ENCODE measurements at places on chromosomes 5 and 9. TPM values are rescaled to one million over a fixed set of nuclear protein-coding genes. Genes with fewer than 3 reads are reported as not detected.

AFAP1L1 gene
- not detected for total RNA-seq

FPGS gene
- total RNA-seq, result 137 TPM

GABRB2 gene
- 0.05 TPM for total RNA-seq

EGFL7 gene
- total RNA-seq, result 0.34 TPM

DOCK8 gene
- total RNA-seq, result 288 TPM

SPRY4 gene
- not detected for total RNA-seq

MLANA gene
- total RNA-seq, result not detected

NTNG2 gene
- total RNA-seq, result 6.6 TPM

GRCh38 chr5:17228821-17229291, 11.4 kb downstream of the BASP1 start:
- no peak for DNase-seq

DNA sequence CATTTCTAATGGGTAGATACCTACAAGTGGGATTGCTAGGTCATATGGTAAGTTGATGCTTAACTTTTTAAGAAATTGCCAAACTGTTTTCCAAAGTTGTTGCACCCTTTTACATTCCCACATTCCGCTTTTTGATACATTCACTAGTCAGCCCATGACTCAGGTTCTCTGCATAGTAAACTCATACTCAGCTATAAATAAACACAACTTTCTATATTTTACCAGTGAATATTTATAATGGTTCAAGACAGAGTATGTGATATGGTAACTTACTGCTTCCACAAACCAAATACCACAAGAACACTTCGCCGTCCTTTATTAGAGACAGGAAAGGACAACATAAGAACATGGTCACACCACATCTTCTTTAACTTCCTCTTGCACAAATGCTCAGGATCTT, 54.0 kb downstream of the PLPP1 start:
- no peak for DNase-seq

- no peak for DNase-seq
Measured at GRCh38 chr5:149811453-149811852, 81.3 kb downstream of the PPARGC1B start.

DNA sequence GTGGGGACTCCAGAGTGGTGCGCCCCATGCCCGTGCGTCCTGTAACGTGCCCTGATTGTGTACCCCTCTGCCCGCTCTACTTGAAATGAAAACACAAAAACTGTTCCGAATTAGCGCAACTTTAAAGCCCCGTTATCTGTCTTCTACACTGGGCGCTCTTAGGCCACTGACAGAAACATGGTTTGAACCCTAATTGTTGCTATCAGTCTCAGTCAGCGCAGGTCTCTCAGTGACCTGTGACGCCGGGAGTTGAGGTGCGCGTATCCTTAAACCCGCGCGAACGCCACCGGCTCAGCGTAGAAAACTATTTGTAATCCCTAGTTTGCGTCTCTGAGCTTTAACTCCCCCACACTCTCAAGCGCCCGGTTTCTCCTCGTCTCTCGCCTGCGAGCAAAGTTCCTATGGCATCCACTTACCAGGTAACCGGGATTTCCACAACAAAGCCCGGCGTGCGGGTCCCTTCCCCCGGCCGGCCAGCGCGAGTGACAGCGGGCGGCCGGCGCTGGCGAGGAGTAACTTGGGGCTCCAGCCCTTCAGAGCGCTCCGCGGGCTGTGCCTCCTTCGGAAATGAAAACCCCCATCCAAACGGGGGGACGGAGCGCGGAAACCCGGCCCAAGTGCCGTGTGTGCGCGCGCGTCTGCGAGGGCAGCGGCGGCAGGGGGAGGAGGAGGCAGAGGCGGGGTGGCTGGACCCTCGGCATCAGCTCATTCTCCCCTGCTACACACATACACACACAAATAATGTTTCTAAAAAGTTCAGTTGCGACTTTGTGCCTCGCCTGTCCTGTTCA, 668 bp downstream of the GLIS3 start:
- DNase-seq, result peak; percentile 10

- DNase-seq, result no peak
Measured at GRCh38 chr5:83145241-83145640, 67.9 kb downstream of the XRCC4 start.

DNA sequence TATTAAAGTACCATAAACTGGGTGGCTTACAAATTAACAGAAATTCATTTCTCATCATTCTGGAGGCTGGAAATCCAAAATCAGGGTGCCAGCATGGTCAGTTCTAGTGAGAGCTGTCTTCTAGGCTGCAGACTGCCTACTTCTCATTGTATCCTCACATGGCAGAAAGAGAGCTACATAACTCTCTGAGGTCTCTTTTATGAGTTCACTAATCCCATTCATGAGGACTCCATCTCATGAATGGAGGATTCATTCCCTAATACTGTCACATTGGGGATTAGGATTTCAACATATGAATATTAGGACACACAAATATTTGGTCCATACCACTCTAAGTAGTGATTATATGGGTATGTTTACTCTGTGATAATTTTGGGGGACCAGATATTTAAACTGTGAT, 84.0 kb downstream of the ERP44 start:
- DNase-seq, result no peak

DNA sequence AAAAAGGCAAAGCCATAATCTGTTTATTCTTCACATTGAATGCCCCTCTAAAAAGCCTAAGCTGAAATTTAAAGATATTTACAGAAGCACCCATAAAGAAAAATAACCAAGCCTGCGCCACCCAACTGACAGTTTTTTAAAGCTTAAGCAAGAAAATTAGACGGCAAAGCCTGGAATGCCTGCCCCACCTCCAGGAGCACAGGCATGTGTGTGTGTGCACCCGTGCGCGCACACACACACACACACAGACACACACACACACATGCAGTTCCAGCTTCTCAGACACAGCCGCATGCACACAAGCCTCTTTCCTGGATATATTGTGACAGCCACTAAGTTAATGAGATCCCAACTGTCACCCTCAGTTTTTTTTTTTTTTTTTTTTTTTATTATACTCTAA, 88.2 kb downstream of the FRMD3 start:
- no peak for DNase-seq

DNA sequence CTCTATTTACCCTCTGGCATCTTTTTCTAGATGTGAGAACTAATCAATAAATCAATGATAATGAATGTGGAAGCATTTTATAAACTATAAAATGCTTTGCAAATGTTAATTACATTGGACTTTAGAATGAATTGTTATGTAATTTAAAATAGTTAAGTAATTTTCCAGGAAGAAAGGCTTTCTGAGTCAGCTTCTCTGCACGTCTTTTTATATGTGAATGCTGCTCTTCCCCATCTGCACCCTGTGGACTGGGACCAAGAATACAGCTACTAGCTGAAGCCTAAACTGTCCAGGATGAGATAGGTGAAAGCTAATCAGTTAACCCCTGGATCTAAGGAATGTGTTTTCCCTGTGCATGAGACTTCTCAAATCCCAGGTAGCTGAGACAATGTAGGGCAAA, 292.9 kb downstream of the NR3C1 start:
- DNase-seq, result no peak

DNA sequence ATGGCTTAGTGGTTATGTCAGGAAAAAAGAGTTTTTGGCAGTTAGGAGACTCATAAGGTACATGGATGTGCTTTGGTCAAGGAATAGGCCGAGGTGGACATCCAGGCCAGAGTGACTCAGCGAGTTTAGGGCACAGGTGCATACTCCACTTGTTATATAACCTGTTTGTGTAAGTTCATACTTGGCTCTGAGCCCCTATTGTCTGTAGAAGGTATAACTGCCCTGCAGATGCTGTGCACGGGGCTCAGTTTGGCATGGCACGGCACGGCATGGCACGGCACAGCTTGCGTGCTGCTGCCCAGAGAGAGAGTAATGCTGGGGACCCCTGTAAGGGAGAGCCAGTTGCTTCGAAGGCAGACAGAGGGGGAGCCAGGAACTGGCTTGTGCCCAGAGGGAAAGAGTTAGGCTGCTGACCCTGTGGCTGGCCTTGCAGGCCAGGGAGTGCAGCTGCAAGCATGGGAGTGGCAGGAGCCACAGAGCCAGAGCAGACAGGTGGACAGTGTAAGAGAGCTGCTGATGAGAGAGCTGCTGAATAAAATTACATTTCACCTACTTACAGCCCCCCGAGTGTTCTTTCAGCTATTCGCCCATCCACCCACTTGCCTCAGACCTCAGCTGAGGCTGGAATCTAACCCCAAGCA, 32.2 kb downstream of the GCNT4 start:
- no peak for DNase-seq

DNA sequence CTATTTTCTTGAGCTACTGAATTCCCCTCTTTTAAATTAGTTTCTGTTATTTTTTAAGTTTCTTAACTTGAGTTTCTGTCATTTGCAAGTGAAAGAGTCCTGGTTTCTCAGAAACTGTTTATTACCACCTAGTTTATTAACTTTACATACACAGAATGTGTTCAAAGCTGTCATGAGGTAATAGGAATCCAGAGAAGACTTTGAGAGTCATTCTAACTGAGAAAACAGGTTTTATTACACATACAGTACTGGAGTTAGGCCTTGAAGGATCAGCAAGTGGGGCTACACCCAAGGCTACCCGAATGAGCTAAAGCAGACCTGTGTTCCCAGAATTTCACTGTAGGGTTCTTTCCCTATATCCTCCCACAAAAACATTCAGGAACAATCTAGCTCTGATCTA, 33.1 kb downstream of the FAM114A2 start:
- no peak for DNase-seq

GRCh38 chr9:7130266-7130820, 372.6 kb downstream of the KDM4C start:
- DNase-seq, result no peak

DNA sequence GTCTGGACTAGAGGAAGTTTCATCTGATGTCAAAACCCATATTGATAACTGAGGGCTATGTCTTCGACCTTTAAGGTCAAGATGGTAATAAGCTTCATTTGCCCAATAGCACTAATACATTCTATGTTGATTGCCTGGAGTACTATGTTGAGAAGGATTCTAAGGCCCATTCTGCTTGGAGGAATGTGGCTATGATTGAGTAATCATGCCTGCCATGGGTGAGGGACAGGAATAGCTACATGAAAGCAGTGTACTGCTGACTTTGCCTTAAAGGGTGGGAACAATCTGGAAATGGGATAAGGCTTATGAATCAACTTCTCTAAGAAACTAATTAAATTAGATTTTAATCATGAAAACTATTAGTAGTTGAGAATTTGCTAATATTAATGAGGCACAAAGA, 13.6 kb downstream of the NNT start:
- DNase-seq, result no peak

GRCh38 chr5:76202182-76202581, 119.0 kb downstream of the SV2C start:
- no peak for DNase-seq

- DNase-seq, result peak; percentile 5
Measured at GRCh38 chr5:102815540-102816332, 60.6 kb downstream of the PAM start.

DNA sequence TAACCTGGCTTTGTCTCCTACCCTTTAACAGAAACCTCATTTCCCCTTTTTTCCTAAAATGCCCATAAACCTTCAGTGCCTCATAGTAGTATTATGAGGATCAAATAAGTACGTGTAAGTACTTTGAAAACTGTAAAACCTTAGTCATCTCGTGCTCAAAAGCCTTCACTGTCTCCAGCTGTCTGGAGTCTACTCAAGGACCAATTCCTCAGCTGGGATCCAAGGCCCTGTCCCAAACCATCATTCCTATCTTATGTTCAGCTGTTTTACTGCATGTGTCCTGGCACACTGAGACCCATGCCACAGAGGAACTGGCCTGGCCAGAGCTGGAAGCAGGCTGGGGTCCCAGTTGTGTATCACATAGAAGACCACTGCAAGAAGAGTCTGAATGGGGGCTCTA, 15.9 kb downstream of the ADAMTSL1 start:
- no peak for DNase-seq

DNA sequence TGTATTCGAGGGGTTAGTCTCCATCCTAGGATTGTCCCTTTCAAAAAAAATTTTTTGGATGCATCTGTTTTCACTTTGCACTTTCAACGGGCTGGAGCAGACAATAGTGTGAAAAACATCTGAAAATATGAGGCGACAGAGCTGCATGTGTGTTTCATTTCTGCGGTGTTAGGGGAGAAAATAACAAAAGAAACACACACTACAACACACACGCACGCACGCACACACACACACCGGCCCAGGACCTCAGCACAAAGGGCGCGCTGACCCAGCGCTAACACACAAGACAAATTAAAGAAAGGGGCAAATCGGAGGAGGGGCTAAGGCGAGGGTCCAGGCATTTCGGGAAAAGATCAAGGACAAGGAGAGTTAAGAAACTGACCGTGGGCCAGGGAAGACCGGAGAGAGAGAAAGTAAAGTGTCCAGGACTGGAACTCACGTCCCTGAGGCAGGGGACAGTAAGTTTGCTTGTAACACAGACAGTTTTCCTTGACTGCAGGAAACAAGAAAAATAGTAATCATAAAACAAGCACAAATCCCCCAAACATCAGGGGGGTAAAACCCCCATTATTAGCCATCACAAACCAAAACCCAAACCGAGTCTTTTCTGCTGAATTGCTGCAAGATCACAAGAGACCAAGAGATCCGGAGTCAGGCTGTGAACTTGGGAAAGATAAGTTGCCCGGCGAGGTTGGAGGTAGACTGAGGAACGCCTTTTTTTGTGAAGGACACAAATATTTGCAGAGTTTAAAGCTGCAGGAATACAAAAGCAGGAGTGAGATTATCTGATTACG, 302.1 kb downstream of the PARP8 start:
- peak; percentile 18 for DNase-seq

GRCh38 chr5:150372639-150373038, 15.1 kb downstream of the TCOF1 start:
- DNase-seq, result no peak

DNA sequence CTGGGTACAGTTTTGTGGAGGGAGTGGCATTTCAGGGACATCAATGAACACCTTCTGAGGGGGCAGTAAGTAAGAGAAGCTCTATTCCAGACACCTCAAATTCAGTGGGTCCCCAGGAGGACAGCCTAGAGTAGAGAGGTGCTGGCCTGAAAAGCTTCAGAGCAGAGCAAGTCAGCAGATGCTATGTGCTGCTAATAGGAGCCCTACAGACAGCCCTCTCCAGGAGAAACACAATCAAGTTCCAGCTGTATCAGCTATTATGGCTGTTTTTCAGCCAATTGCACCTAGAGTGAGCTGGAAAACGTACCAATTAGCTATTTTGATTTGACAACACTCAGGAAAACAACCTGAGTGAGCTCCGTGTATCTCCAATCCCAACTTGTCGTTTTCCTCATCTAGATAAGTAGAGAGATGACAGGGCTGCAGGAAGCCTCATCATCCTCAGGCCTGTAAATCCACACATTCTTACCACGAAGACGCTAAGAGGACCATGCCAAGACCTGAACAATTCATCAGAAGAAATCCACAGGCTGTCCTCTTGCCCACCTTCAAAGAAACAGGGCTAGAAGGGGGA, 104.9 kb downstream of the PIK3R1 start:
- no peak for DNase-seq

DNA sequence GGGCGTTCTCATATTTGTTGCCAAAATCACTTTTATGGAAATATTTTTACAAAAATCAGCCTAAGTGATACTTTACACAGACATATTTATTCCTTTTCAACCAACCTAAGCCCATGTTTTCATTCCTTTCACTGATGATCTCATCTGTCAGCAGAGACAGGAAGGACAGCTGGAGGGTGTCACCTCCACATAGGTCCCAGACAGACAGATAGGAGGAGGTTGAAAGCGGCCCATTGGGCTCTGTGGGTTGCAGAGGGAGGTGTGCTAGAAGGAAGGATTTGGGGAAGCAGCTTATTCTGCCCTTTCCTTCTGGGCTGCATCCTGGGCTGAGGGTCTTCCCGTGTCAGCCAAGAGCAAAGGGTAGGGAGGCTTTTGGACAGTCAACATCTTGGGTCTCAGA, 26.0 kb upstream of the SEMA4D start:
- no peak for DNase-seq

GRCh38 chr9:4328723-4329122, 28.9 kb upstream of the GLIS3 start:
- DNase-seq, result no peak

GRCh38 chr5:159660401-159660800, 255.9 kb upstream of the ADRA1B start:
- no peak for DNase-seq

All from B cell (primary cell).